ENCODE measurements at places on chromosomes 5 and 9. TPM values are rescaled to one million over a fixed set of nuclear protein-coding genes. Genes with fewer than 3 reads are reported as not detected.

The LCN9 gene
- not detected for total RNA-seq

The PTTG1 gene
- total RNA-seq, result 17.5 TPM

The DAPK1 gene
- total RNA-seq, result 18.5 TPM

The GAS1 gene
- total RNA-seq, result 7.4 TPM
